CD8-positive, alpha-beta memory T cell (primary cell): ENCODE measurements at places on chromosomes 13 and 19. TPM values are rescaled to one million over a fixed set of nuclear protein-coding genes. Genes with fewer than 3 reads are reported as not detected.

- no peaks in the 10 kb centered on the region for H3K36me3 ChIP-seq
- H3K4me3 ChIP-seq: no peak overlapping the region
- H3K4me1 ChIP-seq: no peaks in the 10 kb centered on the region
- no peaks in the 10 kb centered on the region for H3K27me3 ChIP-seq
- H3K27ac ChIP-seq: no peak overlapping the region
These were observed 1073.4 kb downstream of the EFNB2 start for GRCh38 chr13:105462098-105462497.

Gene TECR
- 114 TPM for total RNA-seq

- H3K36me3 ChIP-seq: no peaks in the 10 kb centered on the region
- H3K27ac ChIP-seq: no peak overlapping the region
- H3K4me3 ChIP-seq: no peak overlapping the region
- H3K27me3 ChIP-seq: no peaks in the 10 kb centered on the region
- H3K4me1 ChIP-seq: peaks cover 11% of the 10 kb centered on the region
These were observed 4.7 kb upstream of the PRMT1 start for GRCh38 chr19:49672131-49672919.

- no peaks in the 10 kb centered on the region for H3K36me3 ChIP-seq
- no peak overlapping the region for H3K27ac ChIP-seq
- DNase-seq: no peak
These were observed 17.9 kb upstream of the C2CD4C start for GRCh38 chr19:426725-427445.

Gene ENOX1
- 0.29 TPM for total RNA-seq

- H3K27me3 ChIP-seq: no peaks in the 10 kb centered on the region
- H3K4me3 ChIP-seq: no peak overlapping the region
- no peak for DNase-seq
- peaks cover 38% of the 10 kb centered on the region for H3K4me1 ChIP-seq
These were observed 42.1 kb upstream of the NPAS1 start for GRCh38 chr19:46977548-46977947.

Gene SIGLEC5
- total RNA-seq: not detected

- no peaks in the 10 kb centered on the region for H3K36me3 ChIP-seq
- H3K4me1 ChIP-seq: no peaks in the 10 kb centered on the region
- H3K27me3 ChIP-seq: no peaks in the 10 kb centered on the region
- DNase-seq: no peak
- no peak overlapping the region for H3K4me3 ChIP-seq
- H3K27ac ChIP-seq: no peak overlapping the region
These were observed 10.3 kb upstream of the EDNRB start for GRCh38 chr13:77928909-77929308.

Gene PRODH2
- not detected for total RNA-seq

Gene CA11
- total RNA-seq: 12.7 TPM

DNA sequence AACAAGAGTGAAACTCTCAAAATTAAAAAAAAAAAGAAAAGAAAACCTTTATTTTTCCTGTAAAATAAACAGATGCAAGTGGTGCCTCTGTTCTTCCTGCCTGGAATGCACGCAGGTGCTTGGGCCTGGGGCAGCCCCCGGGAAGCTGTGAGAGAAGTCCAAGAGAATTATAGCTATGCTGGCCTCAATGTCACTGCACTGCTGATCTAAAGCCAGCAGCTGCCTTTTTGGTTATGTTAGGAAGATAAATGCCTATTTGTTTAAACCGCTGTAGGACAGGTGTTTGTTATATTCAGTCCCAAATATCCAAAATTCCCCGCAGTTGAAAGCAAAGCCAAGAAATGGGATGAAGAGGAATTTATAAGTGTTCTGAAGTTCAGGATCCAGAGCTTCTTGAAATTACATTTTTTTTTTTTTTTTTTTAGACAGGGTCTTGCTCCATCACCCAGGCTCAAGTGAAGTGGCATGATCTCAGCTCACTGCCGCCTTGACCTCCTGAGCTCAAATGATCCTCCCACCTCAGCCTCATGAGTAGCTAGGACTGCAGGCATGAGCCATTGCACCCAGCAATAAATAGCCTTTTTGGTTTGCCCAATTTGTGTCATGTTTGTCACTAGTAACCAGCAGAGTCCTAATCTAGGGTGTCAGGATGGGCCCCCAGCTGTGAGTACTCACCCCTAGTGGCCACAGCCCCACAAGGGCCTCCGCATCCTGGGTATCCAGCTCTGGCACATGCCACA, 2.2 kb downstream of the RINL start:
- H3K4me1 ChIP-seq: peaks cover 35% of the 10 kb centered on the region
- no peaks in the 10 kb centered on the region for H3K36me3 ChIP-seq
- H3K27me3 ChIP-seq: no peaks in the 10 kb centered on the region
- no peak overlapping the region for H3K27ac ChIP-seq
- DNase-seq: no peak
- no peak overlapping the region for H3K4me3 ChIP-seq

Gene PEX11G
- total RNA-seq: 0.94 TPM

Gene TSKS
- total RNA-seq: 0.79 TPM

DNA sequence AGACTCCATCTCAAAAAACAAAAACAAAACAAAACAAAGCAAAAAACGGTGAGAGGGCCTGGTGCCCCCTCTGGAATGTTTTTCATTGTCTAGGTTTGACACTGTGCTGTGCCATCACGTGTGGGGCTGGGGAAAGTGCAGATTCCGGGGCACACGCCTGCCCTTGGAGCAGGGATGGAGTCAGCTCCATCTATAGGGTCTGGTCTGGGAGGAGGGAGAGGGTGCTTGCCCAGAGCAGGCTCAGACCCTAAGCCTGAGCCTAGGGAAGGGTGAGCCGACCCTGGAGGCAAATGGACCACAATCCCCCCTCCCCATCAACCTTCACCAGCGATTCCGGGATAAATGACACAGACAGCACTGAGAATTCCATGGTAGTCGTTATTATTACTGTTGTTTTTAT, 10.9 kb upstream of the ZBTB32 start:
- no peaks in the 10 kb centered on the region for H3K4me1 ChIP-seq
- no peak for DNase-seq
- H3K36me3 ChIP-seq: no peaks in the 10 kb centered on the region

Gene COL4A1
- total RNA-seq: not detected

Gene MAN2B1
- total RNA-seq: 85.3 TPM
